ENCODE measurements at places on chromosomes 13 and 19.

GRCh38 chr13:91816263-91816807, 417.9 kb downstream of the GPC5 start:
- DNase-seq, result no peak

DNA sequence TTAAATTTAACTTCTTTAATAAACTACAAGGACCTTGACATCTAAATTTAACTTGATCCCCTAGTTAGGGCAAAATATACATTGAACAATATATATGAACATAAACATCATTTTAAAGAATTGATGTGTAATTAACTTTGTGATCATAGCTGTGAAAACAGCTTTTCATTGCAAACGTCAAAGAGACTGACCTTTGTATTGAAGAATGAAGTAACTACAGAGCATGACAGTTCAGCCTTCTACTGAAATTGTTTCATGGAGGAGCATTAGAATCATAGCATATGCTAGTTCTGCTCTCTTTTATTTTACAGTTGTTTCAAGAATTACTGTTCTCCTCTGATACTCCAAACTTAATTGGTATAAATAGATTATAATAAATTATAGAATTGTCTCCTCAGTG, 123.4 kb upstream of the PRR20A start:
- no peak for DNase-seq

GRCh38 chr13:39020853-39021462, 16.9 kb downstream of the PROSER1 start:
- DNase-seq, result no peak

DNA sequence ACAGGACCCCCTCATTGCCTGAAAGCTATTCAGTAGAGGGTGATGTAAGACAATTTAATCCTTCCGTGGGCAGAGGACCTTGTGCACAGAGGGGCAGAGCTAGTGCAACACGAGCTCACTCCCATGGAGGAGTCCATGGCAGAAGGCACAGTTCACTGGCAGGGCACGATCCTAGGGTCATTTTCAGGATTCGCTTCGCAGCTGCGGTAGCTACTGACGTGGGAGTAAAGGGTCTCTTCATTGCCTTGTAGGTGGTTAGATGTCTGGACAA, 207.8 kb downstream of the FOXO1 start:
- no peak for DNase-seq

GRCh38 chr19:53785196-53785889, 38.8 kb downstream of the NLRP12 start:
- DNase-seq, result no peak

Data from head of caudate nucleus (tissue), 42 donors.